Skin of body (tissue), 3 donors: ENCODE measurements at places on chromosomes 12 and 14.
A peak's percentile ranks its signal among the peaks of the same experiment; 100 is the strongest.

GRCh38 chr12:115303723-115304309, 619.8 kb upstream of the TBX3 start:
- DNase-seq = peak; percentile 12

DNA sequence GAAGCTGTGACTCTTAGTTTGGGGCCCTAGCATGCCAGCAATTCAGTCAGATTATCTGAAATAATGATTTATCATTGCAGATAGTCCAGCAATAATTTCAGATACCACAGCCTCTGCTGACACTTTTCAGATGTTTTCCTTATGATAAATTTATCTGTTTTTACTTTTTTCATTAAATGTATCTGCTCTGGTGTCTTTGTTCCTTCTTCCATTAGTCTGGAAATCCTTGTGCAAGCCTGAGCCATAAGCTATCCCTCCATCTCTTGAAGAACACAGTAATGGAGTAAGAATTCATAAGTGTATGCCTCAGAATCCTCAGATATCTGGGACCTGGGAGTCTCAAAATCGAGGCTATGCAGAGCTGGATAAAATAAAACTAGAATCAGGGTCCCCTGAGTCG, 146.4 kb upstream of the KRR1 start:
- no peak for DNase-seq

DNA sequence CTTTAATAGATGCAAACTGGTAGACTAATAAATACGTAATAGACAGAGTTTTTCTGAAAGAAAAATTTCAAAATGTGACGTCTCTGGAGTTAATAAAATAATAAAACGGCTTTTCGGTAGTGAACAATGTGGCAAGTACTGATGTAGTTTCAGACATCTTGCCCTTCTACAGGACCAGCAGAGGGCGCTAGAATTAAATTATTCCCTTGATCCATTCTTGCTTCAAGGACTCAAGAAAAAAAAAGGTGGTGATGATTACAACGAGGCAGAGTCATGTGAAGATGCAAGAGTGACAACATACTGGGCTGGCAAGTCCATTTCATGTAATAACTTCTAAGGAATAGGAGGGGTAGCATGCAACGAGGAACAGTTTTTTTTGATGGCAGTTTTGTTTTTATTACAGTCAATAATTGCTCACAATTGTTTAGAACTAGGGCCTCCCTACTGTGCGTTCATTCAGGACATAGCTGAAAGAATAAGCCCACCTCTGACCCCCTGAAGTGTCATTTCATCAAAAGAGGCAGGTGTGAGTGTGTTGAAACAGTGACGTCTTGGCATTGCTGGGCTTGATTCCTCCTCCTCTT, 101.0 kb upstream of the GZMB start:
- DNase-seq = peak; percentile 50

GRCh38 chr12:24943947-24944600, 4.8 kb downstream of the BCAT1 start:
- peak; percentile 12 for DNase-seq

DNA sequence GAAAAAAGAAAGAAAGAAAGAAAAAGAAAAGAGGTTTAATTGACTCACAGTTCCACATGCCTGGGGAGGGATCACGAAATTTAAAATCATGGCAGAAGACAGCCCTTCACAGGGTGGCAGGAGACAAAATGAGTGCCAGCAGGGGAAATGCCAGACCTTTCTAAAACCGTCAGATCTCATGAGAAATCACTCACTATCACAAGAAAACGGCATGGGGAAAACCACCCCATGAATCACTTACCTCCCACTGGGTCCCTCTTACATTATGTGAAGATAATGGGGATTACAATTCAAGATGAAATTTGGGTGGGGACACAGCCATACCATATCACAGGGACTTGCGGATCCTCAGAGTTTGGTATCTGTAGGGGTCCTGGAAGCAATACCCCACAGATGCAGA, 16.3 kb upstream of the EGLN3 start:
- no peak for DNase-seq

DNA sequence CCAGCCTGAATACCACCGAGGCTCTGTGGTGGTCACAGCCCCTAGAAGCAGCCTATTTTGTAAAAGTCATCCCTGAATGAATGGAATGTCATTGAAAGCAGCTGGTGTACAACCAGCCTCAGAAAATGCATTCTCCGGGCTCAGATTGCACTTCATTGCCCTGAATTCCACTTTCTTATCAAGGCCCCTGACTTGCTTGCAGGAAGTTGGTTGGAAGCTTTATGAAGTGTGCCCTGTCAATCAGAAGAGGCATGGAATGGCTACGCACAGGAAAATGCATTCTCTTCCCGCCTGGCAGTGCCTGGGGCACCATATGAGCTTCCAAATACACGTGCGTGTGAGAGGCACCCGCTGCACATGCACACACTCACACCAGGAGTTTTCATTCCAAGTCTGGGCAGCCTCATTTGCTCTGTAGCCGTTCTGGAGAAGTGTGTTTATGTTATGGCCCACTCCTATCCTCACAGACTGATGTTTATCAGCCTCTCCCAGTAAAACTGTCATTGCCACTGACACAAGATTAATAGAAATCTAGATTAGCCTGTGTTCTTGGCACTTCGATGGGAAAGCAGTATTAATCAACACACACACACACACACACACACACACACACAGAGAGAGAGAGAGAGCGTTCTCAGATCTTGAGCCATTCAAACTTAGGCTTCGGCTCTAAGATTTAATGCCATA, 63.9 kb downstream of the NUAK1 start:
- DNase-seq = no peak

DNA sequence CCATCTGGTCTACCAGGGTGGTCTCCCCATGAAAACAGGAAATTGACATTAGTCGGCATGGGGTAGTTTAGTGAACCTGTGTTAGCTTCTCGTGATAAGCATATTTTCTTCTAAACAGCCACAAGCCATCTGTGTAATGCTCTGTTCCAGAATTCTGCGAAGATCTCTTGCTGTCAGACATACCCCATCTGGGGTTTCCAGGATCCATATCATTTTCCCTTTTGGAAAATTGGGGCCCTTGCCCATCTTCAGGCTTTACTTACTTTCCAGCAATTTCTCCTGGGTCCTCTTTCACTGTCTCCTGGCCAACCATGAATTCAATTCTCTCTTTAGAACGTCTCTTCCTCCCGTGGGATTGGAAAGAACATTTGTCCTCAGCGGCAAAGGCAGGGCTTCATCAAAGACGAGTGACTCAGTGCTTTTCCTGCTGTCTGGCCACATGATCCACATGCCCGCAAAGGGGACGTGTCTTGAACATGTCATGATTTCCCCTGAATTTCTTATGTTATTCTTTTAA, 21.4 kb upstream of the NCOR2 start:
- DNase-seq = peak; percentile 72

- no peak for DNase-seq
Measured at GRCh38 chr12:38610808-38611350, 294.3 kb downstream of the ALG10B start.

GRCh38 chr14:54138024-54138353, 181.4 kb upstream of the BMP4 start:
- no peak for DNase-seq
